ENCODE measurements at places on chromosomes 4 and X.

DNA sequence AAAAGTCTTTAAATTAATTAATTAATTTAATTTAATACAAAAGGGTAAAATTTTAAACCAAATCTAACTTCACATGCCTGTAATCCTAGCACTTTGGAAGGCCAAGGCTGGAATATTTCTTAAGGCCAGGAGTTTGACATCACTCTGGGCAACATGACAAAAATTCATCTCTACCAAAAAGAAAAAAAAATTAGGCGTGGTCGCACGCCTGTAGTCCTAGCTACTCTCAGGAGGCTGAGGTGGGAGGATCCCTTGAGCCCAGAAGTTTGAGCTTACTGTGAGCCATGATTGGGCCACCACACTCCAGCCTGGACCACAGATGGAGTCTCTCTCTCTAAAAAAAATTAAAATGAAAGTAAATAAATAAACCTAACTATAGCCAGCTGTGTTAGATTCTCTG lies 39.2 kb upstream of the ANTXR2 start:
- no peak for ATAC-seq
- no peaks in the 10 kb centered on the region for H3K36me3 ChIP-seq
- no peak overlapping the region for H3K27ac ChIP-seq

DNA sequence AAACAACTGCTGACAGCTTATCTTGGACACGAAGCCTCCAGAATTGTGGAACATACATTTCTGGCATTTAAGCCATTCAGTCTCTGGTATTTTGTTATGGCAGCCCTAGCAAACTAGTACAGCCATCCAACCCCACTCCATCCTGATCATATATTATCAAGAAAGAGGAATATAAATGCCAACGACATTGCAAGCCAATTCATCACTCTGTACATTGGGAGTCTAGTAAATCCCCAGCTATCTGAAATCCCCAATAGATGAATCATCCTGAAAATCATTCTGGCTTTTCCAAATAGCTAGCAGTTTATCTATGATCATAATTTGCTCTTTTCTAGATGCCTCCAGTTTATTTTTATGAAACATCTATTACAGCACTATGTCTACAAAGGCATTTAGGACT lies 41.1 kb downstream of the FRMD7 start:
- H3K36me3 ChIP-seq = no peaks in the 10 kb centered on the region
- H3K27me3 ChIP-seq = no peaks in the 10 kb centered on the region
- ATAC-seq = no peak
- no peak overlapping the region for H3K27ac ChIP-seq
- no peak overlapping the region for H3K4me3 ChIP-seq

GRCh38 chrX:53678667-53679066 lies 7.9 kb downstream of the HUWE1 start:
- H3K36me3 ChIP-seq = peaks cover 100% of the 10 kb centered on the region
- no peaks in the 10 kb centered on the region for H3K27me3 ChIP-seq
- no peak for ATAC-seq
- no peak overlapping the region for H3K27ac ChIP-seq

DNA sequence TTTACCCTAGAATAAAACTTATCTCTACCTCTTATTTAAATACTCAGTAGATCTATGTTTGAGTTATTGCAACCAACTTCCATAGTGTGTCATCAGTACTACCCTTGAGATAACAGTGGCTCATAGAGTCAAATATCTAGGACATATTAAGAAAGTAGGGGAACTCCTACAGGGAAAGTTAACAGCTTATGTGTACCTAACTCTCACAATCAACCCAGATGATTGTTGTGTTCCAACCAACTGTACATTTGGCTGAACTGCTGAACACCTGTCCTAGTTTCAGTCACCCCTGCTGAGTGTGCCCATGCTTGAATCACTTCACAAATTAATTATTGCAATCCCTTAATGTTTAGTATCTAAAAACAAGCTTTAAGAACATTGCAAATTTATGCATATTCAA lies 244.2 kb upstream of the GRID2 start:
- H3K27ac ChIP-seq = no peak overlapping the region
- no peaks in the 10 kb centered on the region for H3K4me1 ChIP-seq
- no peaks in the 10 kb centered on the region for H3K36me3 ChIP-seq
- no peak for ATAC-seq

GRCh38 chr4:3226467-3226866 lies 22.5 kb upstream of the MSANTD1 start:
- no peaks in the 10 kb centered on the region for H3K27me3 ChIP-seq
- H3K36me3 ChIP-seq = peaks cover 88% of the 10 kb centered on the region
- H3K27ac ChIP-seq = peak overlapping the region; percentile 50
- ATAC-seq = no peak
- peaks cover 6% of the 10 kb centered on the region for H3K4me1 ChIP-seq
- no peak overlapping the region for H3K4me3 ChIP-seq

DNA sequence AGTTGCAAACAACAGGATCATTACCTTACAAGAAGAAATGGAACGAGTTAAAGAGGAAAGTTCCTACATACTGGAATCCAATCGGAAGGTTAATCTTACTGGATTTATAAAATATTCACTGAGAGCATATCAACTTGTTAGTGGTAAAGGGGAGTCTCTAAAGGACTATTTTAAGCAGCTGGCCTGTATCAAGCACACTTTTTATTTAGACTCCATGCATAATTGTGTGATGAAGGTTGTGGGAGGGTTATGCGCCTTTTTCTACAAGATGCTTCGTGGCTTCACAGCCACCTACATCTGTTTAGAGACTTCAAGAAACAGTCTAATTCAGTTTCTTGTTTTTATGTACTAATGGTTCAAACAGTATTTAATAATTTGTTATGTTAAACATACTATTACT lies 56.6 kb downstream of the GRSF1 start:
- no peak overlapping the region for H3K27ac ChIP-seq
- H3K4me1 ChIP-seq = no peaks in the 10 kb centered on the region
- peaks cover 18% of the 10 kb centered on the region for H3K36me3 ChIP-seq
- no peaks in the 10 kb centered on the region for H3K27me3 ChIP-seq
- H3K4me3 ChIP-seq = no peak overlapping the region

- ATAC-seq = no peak
- H3K27me3 ChIP-seq = no peaks in the 10 kb centered on the region
- H3K36me3 ChIP-seq = no peaks in the 10 kb centered on the region
- H3K4me3 ChIP-seq = no peak overlapping the region
- H3K27ac ChIP-seq = no peak overlapping the region
Measured at GRCh38 chrX:15914486-15914885, 59.9 kb upstream of the AP1S2 start.

- H3K27ac ChIP-seq = peak within 1 kb of the TSS; percentile 99
- H3K4me3 ChIP-seq = peak within 1 kb of the TSS; percentile 97
- peaks cover 36% of the 10 kb centered on the region for H3K36me3 ChIP-seq
- no peaks in the 10 kb centered on the region for H3K27me3 ChIP-seq
- H3K4me1 ChIP-seq = peaks cover 6% of the 10 kb centered on the region
Measured at GRCh38 chrX:123961268-123962005, at the start of gene STAG2. Gene STAG2, plus strand, starts transcription at chrX:123961706. Its CDS starts 60,922 bp downstream, at chrX:124022628.
